ENCODE measurements at places on chromosomes 5 and 9.

GRCh38 chr5:139453683-139454567, 8.6 kb downstream of the ECSCR start:
- DNase-seq, result no peak

DNA sequence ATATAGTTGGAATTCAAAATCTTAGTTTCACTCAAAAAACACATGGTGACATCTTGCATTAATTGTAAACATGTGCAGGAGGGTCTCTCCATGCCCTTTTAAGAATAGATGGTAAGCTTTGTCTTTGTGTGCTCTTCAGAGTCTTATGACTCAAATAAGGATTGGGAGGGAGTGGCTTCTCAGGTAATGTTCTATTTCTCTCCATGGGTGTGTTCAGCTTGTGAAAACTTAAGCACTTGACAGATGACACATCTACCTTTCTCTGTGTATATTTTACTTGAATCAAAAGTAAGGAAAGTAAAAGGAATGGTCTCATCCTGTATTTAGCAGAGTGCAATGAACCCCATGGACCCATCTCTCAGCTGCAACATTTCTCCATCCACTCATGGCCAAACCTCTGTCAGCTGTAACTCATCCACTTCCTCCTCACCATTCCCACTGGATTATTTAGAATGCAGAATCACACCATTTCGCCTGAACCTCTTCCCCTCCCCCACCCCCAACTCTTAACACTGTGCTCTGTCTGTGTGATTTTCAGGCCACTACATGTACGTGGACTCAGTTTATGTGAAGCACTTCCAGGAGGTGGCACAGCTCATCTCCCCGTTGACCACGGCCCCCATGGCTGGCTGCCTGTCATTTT, 82.1 kb downstream of the MAMDC2 start:
- no peak for DNase-seq

DNA sequence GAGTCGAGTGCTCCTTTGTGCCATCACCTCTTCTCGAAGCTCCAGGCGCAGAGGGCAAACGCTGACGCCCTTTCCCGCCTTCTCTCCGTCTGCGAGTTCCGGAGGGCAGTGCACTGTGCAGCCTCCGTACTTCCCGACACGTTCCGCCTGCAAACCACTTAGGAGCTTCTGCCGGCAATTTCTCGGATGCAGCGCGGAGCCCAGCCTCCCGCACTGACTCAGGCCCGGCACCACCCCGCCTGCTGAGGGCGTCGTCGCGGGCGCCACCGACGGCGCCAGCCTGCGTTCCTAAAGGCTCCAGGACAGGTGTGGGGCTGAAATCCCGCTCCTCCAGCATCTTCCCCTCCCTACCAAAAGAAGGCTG, 9.3 kb upstream of the TRIM36 start:
- DNase-seq, result no peak

DNA sequence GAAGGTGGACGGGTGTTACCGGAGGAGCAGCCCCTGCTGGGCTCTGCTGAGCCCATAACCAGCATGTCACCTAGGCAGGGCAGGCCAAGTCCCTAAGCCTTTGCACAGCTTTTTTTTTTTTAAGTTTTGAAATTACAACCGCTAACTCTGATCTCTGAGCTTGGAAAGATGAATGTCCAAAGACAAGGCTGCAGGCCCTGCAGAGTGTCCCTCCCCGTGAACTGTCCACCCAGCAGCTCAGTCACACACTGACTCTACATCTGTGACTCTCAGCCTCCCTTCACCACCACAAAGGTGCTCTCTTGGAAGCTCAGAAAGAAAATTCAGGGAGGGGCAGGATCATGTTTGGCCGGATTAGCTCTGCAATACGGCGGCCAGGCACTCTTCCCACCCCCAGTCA, 119.0 kb upstream of the PPP1R26 start:
- DNase-seq, result no peak

GRCh38 chr5:158837908-158838307, 261.8 kb downstream of the EBF1 start:
- no peak for DNase-seq

GRCh38 chr9:129596541-129597331, 24.2 kb downstream of the C9orf50 start:
- DNase-seq, result no peak

GRCh38 chr5:9781275-9781674, 151.1 kb upstream of the TAS2R1 start:
- no peak for DNase-seq

- DNase-seq, result no peak
These were observed 703.9 kb downstream of the EFNA5 start for GRCh38 chr5:106966686-106967315.

- no peak for DNase-seq
These were observed 29.2 kb downstream of the KLF4 start for GRCh38 chr9:107460153-107461023.

DNA sequence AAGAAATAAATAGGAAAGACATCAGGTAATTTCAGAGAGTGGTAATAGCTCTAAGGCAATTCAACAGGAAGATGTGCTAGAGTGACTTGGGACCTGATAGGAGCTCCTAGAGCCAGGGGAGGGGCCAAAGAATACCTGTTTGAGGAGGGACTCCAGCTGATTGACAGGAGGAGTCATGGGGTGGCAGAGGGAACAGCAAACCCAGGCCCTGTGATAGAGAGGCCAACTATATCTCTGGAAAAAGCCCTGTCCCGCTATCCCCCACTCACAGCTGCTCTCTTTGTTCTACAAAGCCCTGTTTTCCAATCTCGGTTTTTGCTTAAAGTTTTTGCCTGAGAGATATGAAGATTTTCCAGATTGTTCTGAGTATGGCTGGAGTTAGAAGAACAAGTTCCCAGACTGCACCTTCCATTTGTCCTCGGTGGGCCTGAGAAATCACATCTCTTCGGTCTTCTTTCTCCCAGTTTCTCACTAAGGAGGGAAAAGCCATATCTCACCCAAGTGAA, 9.0 kb upstream of the NSD1 start:
- no peak for DNase-seq

All from activated CD4-positive, alpha-beta T cell treated with anti-CD3 and anti-CD28 coated beads, Interleukin-2, amount 50 U/mL, for 1 hour (primary cell).